Suppressor macrophage treated with lipopolysaccharide for 4 hours (primary cell): ENCODE measurements at places on chromosomes 5 and 9.

- no peak for DNase-seq
Measured at GRCh38 chr9:115715666-115716065, 437.9 kb upstream of the PAPPA start.

GRCh38 chr9:125446561-125447094 lies 185.0 kb downstream of the GAPVD1 start:
- DNase-seq: no peak

GRCh38 chr9:101512116-101512515 lies 21.5 kb upstream of the RNF20 start:
- no peak for DNase-seq

- no peak for DNase-seq
Measured at GRCh38 chr9:131236761-131237160, 39.5 kb downstream of the FAM78A start.

GRCh38 chr9:116480700-116481099 lies 206.4 kb upstream of the TRIM32 start:
- DNase-seq: no peak

- no peak for DNase-seq
Measured at GRCh38 chr9:110571801-110572483, 7.6 kb downstream of the SVEP1 start.

DNA sequence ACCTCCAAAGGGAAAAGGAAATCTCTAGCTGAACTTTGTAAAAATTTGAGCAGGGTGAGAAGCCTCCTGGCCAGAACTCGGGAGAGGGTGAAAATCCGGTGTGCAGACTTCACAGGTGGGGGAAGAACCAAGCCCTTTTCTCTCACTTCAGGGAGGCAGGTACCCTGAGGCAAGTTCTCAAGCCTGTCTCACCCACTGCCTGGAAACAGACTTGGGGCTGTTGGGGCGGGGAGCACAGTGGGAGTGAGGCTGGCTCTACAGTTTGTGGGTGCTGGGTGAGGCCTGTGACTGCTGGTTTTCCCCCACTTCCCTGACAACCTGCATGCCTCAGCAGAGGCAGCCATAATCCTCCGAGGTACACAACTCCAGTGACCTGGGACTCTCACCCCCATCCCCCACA lies 187.1 kb downstream of the KIF4B start:
- no peak for DNase-seq

- DNase-seq: no peak
Measured at GRCh38 chr5:139914218-139914807, 118.7 kb downstream of the PSD2 start.

DNA sequence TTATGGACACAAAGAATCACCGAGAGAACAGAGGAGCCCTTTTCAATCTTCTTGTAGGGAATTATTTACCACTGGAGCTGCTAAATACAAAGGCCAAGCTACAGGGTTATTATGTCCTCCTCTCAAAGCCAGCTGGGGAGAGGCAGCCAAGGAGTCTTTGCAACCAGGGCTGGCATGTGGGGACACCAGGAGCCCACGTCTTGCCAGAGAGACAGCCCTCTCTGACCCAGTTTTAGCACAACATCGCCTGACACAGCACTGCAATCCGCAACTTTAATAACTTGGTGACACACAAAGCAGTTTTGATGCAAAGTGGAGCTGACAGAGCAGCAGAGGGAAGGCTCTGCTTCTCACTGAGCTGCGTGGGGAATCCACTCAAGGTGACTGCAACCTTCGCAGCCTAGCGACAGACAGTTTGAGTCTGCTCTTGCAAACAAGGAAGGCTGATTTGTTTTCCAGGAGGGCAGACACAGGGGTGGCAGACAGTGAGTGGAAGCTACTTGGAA lies 33.6 kb downstream of the TLR4 start:
- DNase-seq: no peak

- no peak for DNase-seq
Measured at GRCh38 chr5:22572941-22573340, 280.2 kb downstream of the CDH12 start.

DNA sequence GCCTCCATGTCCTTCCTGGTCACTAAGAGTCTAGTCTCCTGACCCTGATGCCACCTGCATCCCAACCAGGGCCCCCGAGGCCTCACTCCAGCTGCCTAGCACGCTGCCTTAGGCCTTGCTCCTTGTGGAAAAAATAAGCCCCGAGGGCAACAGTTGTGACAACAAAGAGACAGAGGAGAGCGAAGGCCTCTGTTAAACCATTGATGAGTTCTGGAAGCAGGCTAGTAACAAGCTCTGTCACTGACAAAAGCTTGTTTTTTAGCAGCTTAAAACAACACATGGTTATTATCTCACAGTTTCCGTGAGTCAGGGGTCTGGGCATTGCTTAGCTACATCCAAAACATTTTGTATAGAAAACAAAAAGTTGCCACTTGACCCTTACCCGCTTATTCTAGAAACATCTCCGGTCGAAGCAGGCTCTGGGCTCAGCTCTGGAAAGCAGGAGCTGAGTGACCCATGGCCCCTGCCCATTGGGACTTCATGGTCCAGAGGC lies 48.2 kb upstream of the TBC1D2 start:
- no peak for DNase-seq

DNA sequence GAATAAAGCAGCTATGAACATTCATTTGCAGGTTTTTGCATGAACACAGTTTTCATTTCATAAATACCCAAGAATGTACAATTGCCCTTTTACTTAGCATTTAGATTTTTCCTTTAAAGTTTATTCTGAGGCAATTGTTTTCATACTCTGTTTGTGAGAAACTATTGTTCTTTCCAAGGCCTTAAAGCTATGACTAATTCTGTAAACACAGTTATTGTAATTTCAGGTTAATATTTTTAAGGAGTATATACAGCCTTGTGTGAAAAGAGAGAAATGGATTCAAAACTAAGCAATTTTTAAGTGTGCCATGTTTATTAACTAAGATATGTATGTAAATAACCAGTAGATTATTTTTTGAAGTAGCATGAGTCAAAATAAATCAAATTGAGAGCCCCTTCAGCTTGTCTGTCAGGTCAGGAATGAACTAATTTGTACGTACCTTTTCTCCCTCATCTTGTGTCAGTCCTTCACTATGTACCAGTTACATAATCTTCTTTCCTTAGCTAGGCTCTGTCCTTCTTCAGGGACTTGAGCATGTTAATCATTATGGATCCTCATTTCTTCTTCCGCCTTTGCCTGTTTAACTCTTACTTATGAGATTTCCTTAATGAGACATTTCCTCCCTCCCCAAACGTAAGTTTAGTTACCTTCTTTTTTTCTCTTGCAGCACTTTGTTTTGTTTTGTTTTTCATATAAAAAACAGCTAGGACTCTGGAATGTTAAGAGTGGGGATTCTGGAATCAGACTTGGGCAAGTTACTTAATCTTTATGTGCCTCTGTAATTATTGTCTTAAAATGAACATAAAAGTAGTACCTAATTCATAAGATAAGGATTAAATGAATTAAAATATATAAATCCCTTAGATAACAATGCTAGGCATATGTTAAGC lies 63.6 kb downstream of the NIPBL start:
- DNase-seq: no peak

- no peak for DNase-seq
Measured at GRCh38 chr5:149053072-149053695, 9.7 kb downstream of the SH3TC2 start.

GRCh38 chr9:22990349-22990748 lies 543.7 kb downstream of the DMRTA1 start:
- DNase-seq: no peak
